AG10803 (cell line): ENCODE measurements at places on chromosomes 11 and 22.

DNA sequence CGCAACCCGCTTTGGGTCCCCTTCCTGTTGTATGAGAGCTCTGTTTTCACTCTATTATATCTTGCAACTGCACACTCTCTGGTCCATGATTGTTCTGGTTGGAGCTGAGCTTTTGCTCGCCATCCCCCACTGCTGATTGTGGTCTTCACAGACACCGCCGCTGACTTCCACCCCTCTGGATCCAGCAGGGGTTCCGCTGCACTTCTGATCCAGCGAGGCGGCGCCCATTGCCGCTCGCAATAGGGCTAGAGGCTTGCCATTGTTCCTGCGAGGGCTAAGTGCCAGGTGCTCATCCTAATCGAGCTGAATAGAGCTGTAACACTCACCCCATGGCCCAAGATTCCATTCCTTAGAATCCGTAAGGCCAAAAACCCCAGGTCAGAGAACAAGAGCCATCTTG lies 1905.8 kb upstream of the RAG2 start:
- no peak for DNase-seq

DNA sequence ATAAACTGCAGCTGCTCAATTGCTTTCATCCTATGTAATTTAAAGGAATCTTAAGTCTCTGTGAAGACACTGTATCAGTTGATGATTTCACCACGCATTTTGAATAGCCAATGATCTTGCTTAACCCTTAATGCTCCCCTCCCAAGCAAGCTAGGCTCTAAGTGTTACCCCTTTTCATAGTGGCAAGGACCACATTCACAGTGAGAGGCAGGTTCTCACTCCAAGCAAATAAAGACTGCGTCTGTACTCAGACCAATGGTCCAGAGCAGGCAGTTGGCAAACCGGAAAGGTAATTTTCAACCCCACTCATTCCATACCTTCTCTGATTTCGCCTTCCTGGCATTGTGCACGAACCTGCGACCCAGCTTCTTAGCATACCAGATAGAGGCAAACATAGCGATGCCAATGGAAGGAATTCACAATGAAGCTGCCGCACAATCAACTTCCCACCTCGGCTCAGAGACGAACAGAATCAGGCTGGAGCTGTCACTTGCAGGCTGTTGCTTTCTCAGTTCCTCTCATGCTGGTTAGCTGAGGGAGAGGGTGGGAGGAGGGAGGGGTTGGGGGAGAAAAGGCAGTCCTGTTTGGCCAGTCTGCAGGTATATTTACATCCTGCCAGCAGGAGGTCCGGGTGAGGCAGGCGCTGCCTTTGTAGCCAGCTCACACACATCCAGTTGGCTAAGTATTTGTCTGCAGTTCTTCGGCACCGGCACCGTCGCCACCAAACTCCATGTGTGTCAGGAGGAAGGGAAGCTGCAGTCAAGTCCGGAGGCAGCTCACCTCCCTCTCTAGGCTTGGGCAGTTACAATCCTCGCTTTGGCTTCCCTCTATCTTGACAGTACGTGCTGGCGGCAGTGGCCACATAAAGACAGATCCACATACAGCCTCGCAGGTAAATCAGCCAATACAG lies 1151.2 kb upstream of the CCDC90B start:
- no peak for DNase-seq

DNA sequence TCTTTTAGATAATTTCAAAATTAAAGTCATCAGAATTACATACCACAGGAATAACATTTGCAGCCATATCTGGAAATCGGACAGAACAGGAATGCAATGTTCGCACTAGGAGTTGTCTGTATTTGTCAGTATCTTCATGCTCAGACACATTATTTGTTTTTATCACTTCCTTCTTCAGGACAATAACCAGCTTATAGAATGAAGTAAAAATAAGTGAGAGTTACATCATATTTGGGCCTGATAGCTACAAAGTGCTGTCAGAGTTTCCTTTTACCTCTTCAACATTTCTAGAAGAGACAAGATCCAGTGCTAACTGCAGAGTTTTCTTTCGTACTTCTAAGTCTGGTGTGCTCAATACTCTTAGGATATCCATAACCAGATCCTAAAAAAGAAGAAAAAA lies 18.9 kb downstream of the COPB1 start:
- peak; percentile 17 for DNase-seq

GRCh38 chr22:50146439-50147238 lies 23.9 kb upstream of the PANX2 start:
- peak; percentile 72 for DNase-seq

DNA sequence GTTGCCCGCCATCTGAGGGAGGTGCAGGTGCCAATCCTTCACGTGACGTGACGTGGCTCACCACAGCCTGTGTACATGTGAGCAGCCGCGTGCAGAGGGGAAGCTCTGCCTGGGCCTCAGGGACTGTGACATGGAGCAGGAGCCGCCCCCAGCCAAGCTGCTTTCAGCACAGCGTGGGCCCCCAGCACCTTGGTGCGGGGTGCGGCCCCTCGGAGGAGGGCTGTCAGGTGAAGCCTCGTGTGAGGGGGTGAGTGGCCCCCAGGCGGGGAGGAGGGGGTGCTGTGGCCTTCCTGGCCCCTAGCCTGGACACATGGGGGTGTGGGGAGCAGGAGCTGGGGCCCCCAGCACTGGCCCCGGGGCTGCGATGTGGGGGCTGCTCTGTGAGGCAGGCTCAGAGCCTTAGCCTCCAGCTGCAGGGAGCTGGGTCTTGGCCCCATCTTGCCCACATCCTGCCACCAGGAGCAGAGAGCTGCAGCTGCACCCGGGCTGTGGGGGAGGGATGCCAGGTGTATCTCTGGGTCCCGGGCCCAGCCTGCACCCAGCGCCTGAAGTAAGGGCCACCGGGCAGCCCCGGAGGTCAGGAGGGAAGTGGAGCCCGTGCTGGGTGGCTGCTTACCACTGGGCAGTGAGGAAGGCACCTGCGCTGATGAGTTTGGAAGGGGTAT lies at the start of gene ADORA2A:
Gene ADORA2A (plus strand): TSS at position 100 of the 665 bp plus-strand sequence. CDS start 5,806 bp downstream, outside the sequence.
- DNase-seq = no peak

GRCh38 chr11:112465433-112466024 lies 204.9 kb upstream of the PLET1 start:
- DNase-seq = no peak

GRCh38 chr11:87425391-87425790 lies 387.7 kb downstream of the TMEM135 start:
- peak; percentile 39 for DNase-seq

DNA sequence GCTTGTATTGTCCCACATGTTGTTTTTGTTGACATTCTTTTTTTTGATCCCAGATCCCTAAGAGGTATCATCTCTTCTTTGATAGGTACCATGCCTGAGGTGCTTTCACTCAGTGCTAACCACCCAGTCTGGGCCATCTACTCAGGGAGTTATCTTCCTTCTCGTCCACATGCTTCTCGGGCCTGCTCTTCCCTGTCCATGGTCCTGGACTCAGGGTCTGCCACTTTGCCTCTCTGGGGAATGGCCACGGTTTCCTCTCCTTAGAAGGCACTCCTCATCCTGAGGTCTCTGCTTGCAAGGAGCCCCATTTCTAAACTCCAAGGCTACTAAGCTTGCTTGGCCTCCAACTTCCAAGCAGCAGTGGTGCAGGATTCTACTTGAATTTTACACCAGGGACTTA lies 227.0 kb upstream of the NCAM1 start:
- DNase-seq = peak; percentile 33

- no peak for DNase-seq
Observed at GRCh38 chr11:74646215-74646614, 53.8 kb downstream of the POLD3 start.

DNA sequence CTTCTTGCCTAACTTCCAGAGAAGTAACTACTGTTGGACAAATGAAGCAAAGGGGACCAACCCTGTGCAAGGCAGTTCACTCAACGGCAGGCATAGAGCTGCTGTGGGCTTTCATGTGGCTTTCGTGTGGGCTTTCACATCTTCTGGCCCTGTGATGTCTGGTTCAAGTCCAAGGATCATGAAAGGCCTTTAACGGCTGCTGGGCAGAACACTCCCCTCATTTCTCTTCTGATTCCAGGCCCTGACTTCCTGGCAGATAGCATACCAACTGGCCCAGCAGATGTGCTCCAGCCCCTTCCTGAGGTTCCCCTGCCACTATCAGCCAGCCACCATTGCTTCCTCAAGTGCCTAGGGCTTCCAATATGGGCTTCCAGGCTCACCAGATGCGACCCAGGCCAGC lies 28.7 kb upstream of the CTR9 start:
- DNase-seq = no peak

DNA sequence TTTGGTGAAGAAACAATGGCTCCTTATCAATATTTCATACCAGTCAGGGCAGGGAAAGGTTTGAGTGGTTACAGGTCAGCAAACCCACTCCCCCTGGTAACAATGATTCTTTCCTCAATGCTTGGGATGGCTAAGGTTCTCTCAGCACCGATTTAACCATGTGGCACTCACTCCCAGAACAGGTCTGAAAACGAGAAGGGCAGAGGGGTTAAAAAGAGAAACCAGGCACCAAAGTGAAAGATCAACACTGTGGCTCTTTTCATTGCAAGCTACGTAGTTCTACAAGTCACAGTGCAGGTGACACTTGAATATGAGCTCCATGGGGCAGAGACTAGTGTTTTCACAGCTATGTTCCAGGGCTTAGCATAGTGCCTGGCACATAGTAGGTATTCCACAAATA lies 132.4 kb downstream of the PLEKHA7 start:
- DNase-seq = no peak

DNA sequence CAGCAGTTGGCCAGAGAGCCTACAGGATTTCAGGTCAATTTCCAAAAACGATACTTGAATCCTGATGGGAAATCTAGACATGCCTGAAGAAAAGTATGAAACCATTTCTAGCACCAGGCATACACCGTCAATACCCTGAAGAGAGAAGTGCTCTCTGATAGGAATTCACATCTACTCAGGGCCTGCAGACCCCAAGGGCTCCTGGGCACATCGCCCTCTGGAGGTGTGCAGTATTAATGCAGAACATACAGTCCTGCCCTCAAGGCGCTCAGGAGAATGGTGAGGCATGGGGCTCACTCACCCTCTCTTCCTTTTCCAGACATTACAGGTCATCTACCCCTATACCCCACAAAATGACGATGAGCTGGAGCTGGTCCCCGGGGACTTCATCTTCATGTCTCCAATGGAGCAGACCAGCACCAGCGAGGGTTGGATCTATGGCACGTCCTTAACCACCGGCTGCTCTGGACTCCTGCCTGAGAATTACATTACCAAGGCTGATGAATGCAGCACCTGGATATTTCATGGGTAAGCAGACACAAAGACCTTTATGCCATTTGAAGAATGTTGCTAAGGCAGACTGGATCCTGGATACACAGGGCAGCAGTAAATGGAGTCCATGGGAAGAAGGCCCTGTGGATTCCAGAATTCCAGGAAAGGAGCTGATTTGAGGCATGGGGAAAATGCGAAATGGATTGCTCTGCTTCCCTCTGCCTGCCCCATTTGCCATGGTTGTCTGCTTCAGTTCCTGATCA lies 49.3 kb upstream of the CRTAM start:
- DNase-seq = no peak

- no peak for DNase-seq
Observed at GRCh38 chr11:66017321-66017720, 5.5 kb downstream of the CST6 start.

- no peak for DNase-seq
Observed at GRCh38 chr11:86918973-86919372, 36.2 kb downstream of the FZD4 start.

GRCh38 chr11:71364176-71364671 lies 84.0 kb downstream of the DHCR7 start:
- no peak for DNase-seq

DNA sequence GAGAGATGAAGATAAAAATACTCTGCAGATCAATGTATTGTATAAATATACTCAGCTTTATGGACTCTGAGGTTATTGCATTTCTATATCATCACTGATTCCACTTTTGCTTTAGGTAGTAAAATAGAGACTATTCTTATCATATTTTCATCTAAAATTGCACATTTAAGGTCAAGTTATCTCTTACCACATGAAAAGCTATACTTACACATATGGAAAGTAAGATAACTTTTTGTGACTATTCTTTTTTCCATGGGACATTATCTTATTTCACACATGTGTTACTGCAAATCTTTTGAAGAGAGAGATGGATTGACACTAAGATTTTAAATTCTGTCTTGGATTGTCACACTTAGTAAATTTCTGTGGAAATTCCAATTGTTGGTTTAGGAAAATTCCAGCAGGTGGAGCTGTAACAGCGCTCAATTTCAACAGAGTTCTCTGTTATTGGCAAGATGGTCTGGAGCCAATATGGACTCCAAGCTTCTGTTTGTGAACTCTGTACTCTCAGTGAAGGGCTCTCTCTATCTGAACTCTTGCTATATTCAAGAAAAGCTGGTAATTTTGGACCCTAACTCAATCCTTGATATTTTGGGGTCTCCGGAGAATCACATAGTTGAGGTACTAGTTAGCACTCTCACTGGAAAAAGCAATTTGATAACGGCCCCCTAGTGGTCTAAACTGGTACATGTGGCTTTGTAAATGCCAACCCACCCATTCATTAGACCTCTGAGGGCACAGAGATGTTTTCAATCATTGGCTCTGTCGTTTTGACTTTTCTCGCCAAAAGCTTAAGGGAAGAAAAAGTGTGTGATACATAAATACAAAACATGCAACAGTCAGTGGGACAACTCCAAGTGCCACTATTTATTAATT lies 429.7 kb downstream of the ETS1 start:
- peak; percentile 79 for DNase-seq

DNA sequence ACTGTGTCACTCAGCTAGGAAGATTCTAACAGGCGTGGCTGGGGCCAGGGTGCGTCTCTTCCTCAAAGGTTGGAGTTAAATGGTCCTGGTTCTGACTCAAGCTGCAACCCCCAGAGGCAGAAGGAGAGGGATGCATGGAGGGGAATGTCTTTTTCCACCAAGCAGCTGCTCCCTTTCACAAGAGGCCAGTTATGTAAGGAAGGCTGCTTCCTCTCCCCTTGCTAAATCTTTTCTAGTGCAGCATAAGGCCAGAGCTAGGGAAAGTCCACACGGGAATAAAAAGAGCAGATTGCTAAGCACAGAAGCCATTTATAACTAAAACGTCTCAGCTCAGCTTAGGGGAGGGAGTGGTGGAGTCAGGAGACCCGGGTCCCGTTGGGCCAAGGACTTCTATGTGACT lies 10.0 kb downstream of the PVALB start:
- no peak for DNase-seq

DNA sequence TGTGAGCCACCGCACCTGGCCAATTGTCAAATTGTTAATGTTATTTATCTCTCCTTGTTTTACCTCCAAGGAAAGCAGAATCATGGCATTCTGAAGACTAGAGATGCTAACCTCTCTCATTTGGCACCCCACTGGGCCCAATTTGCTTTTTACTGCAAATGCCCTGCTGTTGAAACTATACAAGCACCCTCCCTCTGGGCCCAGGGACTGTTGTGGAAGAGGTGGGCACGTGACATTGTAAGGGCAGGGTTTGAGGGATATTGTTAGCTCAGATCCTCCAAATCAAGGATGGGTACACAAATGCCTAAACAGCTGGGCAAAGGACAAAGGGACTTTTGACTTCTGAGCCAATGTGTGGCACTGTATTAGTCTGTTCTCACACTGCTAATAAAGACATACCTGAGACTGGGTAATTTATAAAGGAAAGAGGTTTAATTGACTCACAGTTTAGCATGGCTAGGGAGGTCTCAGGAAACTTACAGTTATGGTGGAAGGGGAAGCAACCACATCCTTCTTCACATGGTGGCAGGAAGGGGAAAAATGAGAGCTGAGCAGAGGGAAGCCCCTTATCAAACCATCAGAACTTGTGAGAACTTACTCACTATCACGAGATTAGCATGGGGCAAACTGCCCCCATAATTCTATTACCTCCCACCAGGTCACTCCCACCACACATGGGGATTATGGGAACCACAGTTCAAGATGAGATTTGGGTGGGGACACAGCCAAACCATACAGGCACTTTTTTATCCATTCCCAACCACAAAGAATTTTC lies 6.5 kb upstream of the ALDH3B2 start:
- DNase-seq = no peak
